Stimulated activated CD4-positive, alpha-beta T cell treated with anti-CD3 and anti-CD28 coated beads, TNF-alpha, amount 100 ng/mL, for 24 hours (primary cell): ENCODE measurements at places on chromosomes 11 and 22.

DNA sequence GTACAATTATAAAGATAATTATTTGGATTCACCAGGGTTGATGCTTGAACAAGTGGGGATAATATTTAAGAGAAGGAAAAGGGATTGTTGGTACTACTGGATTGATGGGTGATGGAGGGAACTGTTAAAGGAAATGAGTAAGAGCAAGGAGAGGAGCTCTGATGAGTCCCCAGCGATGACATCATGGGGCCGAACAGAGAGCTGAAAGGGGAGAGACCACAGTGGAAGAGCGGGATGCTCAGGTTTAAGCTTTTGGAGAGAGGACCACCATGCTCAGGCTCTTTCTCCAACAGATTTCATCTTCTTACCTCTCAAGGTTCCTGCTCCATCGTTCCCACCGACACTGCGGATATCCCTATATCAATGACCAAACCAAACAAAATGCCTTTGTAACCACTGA is 568.7 kb downstream of the ETS1 start:
- no peak for DNase-seq

DNA sequence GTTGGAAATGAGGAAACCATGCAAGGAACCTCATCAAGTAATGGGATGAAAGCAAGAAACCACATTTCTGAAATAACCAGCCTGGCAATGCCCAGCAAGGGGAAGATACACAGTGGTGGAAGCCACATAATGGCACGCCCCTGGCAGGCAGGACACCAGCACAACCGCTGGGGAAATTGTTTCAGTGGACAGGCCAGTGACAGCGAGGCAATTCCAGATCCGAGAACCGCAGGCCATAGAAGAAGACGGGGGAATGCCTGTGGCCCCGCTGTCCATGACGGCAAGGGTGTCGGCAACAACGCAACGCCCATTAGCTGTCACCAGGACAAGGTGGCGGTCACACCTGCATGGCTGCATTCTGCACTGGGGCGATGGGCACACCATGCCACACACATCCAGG is 1389.6 kb downstream of the BRD1 start:
- no peak for DNase-seq

GRCh38 chr11:86885311-86885710 is 69.9 kb downstream of the FZD4 start:
- DNase-seq: no peak

DNA sequence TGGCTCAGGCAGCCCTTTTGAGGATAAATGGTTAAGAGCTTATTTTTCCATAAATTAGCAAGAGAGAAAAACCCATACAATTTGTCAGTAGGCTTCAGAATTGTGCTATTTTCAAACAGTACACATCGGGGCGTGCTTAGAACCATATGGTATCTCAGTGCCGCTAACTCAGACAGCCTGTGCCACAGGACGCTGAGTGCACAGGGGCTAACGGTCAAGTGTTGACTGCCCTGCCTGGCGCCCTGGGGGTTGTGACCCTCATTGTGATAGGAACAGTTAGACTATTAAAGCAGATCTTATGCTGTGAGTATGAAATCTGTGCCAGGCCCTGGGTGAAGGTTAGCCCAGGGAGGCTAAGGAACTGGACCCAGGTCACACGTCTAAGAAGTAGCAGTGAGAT is 1519.7 kb downstream of the BRD1 start:
- no peak for DNase-seq

GRCh38 chr11:44257338-44258189 is 52.4 kb downstream of the ALX4 start:
- no peak for DNase-seq

- no peak for DNase-seq
Measured at GRCh38 chr11:20875889-20876288, 206.5 kb downstream of the NELL1 start.

DNA sequence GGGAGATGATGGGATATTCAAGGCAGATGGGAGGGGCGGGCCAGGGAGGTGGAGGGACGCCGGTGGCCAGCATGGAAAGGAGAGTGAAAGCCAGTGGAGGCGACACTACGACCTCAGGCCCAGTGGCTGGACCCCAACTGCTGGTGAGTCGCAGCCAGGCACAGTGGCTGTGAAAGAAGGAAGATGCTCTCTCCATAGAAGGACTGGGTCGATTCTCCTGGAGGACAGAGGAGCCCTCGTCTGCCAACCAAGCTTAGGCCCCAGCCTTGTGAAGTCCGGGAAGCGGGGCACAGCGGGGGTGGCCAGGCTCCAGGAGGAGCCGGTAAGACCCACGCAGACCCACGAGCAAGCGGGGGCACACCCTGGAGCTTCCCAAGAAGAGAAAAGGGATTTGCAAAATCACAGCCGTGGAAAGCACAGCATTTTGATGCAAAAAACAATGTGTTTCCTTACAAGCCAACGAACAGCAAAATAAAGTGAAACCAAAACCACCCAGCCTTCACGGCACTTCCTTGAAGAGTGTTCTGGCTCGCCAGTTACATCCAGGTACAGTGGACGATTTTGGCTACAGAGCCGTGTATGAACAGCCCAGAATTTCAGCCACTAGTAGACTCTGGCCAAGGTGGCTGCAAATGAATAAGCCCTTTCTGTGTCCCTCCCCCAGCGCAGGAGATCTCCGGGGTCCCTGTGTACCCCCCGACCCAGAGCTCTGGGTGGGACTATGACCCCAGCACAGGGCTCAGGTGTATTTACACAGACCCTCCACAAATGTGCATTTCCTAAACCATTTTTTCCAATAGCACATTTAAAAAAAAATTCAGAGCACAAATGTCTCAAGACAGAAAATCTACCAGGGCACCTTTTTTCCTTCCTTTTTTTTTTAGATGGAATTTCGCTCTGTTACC is 96.9 kb downstream of the TRMU start:
- DNase-seq: peak; percentile 2

DNA sequence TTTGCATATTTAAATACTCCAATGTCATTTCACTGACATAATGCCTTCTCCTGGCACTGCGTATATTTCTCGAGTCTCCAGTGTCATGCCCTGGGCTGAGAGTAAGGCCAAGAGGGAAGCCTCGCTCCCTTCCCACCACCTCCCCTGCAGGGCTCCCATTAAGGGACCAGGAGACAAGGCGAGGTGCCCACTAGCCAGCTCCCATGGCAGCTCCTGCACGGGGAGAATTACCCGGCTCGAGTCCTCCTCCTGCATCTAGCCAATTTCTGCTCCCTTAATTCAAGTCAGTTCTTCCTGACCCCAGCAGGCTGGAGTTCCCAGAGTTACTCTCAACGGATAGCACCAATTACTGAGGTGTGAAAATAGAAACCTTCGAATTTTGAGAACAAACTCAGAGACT is 31.9 kb downstream of the OPCML start:
- DNase-seq: no peak

DNA sequence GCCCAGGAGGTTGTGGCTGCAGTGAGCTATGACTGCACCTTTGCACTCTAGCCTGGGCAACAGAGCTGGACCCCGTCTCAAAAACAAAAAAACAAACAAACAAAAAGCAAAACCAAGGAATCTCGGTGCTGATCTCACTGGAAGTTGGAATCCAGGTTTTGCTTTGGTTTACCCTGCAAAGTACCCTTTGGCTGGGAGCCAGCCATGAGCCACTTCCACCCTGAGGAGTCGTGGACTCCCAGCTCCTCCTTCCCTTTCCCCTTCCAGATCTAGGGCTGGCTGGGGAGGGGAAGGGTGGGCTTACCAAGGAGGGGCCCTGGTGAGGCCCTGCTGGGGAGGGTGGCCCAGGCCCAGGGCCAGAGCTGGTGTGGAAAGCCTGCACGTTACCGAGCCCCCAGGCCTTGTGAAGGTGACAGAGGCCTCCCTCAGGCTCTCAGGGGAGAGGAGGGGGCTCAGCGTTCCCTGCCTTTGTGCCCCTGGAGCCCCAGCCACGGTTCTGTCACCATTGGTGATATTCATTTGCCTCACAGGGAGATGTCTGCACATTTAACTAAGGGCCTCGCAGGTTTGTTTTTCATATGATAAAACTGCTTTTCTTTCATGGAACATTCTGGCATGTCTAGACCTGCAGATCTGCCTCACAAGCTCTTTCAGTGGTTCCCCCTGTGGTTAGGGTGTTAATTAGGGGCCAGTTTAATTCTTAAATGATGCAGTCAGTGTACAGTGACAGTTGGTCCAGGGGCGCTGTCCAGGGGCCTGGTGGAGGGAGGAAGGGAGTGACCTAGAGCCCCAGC is 29.0 kb downstream of the FBLN1 start:
- DNase-seq: no peak
